ENCODE measurements at places on chromosomes 5 and 9.
A peak's percentile ranks its signal among the peaks of the same experiment; 100 is the strongest.

GRCh38 chr9:116219686-116220085, 66.1 kb downstream of the PAPPA start:
- DNase-seq: no peak

DNA sequence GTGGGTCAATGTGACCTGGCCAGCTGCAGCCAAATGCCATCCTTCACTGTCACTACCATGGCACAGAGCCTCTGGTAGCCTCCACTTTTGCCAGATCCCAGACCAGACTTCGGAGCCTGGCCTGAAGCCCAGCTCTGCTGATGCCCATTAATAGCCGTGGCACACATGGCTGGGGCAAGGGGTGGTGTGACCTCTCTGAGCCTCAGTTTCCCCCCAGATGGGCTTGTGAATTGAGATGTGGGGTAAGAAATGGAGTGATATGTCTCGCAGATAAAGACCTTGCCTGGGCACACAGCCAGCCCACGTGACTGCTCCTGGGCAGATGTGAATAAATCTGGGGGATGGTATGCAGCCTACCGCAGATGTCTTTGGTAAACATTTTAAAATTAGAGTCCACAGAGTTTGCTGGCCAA, 13.9 kb downstream of the SUSD3 start:
- DNase-seq: no peak

DNA sequence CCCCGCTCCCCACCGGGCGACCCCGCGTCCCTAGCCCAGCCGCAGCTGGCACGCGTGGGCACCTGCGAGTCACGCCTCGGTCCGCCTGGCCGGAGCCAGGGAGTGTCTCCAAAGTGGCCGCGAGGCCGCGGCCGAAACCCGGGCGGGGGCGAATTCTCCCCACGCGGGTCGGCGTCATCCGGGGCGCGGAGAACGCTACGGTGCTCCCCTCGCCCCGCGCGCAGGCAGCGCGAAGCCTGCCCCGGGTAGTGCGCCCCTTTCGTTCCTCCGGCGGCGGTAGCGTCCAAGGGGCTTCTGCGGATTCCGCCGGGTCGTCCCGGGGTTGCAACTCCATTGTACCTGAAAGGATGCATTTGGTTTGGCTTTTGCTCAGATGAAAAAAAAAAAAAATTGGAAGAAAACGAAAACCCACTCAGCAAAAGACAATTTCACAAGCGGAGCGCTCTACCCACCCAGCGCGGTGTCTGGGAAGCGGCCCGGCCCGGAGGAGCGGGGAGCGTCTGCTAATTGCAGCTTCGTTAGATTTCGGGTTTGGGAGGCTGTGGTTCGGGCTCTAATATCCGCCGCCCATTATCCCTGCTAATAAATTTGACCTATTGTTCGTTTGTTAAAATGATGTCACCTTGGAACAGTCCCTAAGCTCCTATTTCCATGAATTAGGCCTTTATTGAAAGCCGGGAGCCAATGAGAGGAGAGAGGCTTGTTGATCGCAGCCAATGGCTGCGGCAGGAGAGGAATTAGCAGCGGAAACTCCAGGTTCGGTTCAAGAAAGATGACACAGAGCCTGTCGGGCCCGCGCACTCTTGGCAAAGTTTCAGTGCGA, at the start of gene TLX3:
Gene TLX3 (plus strand): TSS at position 796 of the 823 bp plus-strand sequence. CDS start 118 bp downstream, outside the sequence.
- no peak for DNase-seq

DNA sequence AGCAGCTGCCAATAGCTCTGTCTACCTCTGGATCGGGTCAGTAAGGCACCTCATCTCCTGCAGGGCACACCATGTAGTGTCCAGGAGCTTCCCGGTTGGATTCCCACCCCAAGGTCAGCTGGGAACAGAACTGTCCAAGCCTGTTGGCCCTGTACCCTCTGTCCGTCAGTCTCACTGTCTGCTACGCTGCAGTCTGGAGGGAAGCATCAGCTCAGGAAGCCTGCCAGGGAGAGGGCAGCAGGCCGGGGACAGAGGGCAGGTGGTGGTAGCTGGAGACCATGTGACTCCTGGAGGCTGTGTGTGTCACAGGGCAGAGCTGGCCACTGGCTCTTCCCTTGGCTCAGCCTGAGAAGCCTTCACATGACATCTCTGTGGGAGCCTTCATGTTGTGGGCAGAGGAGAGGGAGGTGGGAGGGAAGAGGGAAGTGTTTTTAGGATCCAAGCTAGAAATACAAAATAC, 134.5 kb downstream of the SEC61B start:
- DNase-seq: no peak

- DNase-seq: peak; percentile 5
Measured at GRCh38 chr9:126915281-126915816, 767 bp downstream of the RALGPS1 start.

DNA sequence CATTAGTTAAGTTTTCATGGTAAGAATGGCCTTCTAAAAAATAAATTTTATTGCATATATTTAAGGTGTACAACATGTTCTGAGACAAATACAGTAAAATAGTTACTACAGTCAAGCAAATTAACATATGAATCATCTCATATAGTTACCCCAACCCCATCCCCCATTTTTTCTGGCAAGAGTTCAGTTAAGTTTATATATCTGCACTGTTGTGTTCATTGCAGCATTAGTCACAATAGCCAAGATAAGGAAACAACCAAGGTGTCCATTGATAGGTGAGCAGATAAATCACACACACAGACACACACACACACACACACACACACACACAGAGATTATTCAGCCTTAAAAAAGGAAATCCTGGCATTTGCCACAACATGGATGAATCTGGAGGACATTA, 37.2 kb upstream of the OTULIN start:
- no peak for DNase-seq

- DNase-seq: no peak
Measured at GRCh38 chr9:8012986-8013385, 213.4 kb upstream of the DMAC1 start.

- DNase-seq: no peak
Measured at GRCh38 chr5:95374061-95374460, 17.1 kb upstream of the FAM81B start.

GRCh38 chr5:172768573-172769341, 2.2 kb downstream of the DUSP1 start:
- no peak for DNase-seq

GRCh38 chr5:143636931-143637528, 174.9 kb upstream of the HMHB1 start:
- DNase-seq: no peak

DNA sequence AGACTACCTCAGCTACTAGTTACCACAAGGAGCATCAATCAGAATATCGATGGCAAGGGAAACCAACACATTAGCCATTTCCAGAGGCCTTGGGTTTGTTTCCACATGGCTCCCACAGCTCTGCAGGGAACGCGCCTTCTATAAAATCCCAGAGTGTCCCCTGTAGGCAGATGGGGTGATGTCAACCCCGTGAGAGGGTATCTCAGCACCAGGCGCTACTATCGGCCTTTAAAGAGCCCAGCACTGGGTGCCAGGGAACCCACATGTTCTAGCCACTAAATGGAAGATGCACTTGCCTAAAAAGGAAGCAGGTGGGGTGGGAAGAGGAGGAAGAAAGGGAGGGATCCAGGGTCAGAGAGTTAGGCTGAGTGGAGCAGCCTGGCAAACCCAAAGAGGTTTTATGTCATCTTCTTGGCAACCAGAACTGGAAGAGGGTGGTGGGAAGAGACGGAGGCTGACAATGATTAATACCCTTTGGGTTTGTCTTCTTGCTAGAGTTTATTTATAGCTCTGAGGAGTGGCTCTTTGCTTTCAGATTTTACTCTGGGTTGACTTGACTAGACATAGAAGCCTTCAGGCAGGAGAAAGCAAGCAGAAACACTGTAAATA, 19.9 kb downstream of the MACROH2A1 start:
- DNase-seq: no peak

- DNase-seq: no peak
Measured at GRCh38 chr5:137070521-137070920, 428.6 kb downstream of the SPOCK1 start.

GRCh38 chr5:962386-962785, 46.2 kb upstream of the NKD2 start:
- DNase-seq: no peak

DNA sequence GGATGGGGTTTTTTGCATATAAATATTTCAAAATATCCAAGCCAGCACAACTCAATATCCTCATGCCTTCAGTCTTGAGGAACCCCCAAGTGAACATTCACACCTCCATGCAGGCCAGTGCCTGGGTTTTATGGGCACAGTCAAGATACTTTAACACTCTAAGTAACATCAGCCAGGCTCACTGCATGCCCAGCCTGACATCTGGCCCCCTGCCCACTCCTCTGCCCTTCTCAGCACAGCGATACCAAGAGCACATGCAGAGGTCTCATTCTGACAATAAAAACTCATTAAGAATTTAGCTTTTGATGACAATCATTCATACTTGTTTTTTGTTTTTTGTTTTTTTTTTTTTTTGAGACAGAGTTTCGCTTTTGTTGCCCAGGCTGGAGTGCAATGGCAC, 250.0 kb downstream of the CWC27 start:
- DNase-seq: no peak

DNA sequence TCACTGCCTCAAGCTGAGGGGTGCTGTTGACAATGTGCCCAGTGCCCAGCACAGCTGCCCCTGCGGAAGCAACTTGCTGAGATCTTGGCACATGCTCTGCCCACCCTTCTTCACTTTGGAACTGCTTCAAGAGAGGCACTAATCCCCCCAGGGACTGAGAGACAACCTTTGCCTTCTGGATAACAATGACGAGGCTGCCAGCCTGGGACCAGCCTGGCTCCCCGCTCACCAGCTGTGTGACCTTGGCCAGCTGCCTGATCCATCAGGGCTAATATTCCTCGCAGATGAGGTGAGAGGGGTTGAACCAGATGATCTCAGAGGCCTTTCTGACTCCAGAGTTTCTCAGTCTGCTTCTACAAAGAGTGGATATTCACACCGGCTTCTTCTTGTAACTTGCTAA, 81.0 kb downstream of the SHB start:
- no peak for DNase-seq
